Stimulated activated CD4-positive, alpha-beta T cell treated with anti-CD3 and anti-CD28 coated beads, Interleukin-4, amount 100 ng/mL, for 4 hours (primary cell): ENCODE measurements at places on chromosomes 1 and 21.

GRCh38 chr1:54990916-54991315, 7.8 kb upstream of the BSND start:
- no peak for DNase-seq

DNA sequence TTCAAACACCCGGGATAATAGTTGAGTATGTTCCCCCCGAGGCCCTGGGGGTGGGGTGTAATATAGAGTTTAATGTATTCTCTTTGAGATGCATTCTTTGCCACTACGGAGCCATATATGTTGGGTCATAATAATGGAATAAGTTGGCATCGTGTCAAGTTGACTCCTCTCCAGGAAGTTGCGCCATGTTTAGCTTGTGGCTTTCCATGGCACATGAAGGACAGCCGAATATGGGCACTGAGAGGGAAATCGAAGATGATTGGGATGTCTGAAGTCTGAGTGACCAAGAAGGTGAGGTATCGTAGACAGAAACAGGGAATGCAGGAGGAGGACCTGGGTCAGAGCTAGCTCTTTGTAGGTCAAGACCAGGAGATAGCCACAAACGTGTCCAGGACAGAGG, 92.6 kb downstream of the PAX7 start:
- DNase-seq = no peak

DNA sequence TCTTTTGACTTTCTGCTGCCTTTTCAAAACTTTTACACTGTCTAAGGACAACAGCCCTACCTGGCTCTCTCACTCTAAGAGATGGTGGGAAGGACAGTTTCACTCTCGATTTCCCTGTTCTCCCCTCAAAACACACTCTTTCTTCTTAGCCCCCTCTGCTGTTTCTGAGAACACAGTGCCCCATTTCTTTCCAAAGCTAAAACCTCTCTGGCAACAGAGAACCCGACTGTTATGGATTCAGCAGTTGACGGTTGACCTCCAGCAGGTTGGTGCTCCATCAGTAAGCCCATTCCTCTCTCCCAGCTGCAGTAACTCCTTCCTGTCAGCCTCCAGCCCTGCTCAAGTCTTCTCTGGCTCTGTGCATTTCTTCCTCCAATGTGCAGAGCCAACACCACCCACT, 88.2 kb upstream of the ABCD3 start:
- no peak for DNase-seq

DNA sequence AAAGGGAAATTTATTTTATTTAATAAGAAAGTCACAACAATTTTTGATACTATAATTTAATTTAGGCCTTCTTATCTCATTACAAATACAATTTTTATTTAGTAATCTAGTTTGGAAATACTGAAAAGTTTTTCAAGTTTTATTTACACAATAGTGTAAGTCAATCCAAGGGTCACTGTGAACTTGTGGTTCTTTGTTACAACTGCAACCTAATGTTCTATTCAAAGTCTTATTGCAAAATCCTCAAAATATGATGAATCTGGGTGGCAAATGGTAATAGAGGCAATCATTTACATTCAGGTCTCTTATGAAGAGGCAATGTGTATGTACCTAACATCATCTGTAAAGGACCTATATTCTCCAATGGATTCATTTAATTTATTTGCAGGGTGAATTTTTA, 421.2 kb downstream of the DPYD start:
- DNase-seq = no peak

DNA sequence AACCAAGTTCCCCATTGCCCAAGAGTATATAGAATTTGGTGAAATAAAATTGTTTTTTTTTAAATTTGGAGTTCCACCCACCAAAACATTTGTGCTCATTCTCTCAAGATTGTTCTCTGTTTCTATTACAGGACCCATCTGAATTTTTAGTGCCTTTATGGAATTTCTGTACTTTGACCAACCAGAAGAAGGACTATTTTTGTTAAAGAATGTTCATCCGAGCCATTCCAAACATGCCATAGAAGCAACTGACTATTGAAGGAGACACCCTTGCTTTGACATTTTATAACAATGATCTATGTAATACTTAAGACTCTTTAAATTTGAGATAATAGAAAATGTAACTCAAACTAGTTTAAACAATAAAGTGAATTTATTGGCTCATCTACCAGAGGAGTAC, 655.7 kb upstream of the ADAMTS5 start:
- no peak for DNase-seq

- no peak for DNase-seq
Observed at GRCh38 chr1:113657556-113658063, 101.7 kb downstream of the PHTF1 start.

DNA sequence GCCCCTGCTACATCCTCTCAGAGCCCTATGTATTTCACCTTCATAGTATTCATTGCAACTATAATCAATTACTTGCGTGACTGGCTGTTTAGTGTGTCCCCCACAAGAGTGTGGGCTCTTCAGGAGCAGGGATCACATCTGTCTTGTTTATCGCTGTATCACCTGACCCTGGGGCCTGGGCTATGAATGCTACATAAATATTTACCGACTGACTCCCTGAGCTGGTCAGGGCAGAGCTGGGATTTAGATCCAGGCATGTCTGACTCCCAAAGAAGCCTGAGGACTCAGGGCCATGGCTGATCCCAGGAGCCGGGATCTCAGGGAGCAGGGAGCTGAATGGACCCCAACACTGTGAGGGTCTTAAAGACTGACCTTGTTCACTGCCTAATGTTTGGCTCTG, 49.7 kb downstream of the AHDC1 start:
- no peak for DNase-seq
